ENCODE measurements at places on chromosomes 6 and 20.

DNA sequence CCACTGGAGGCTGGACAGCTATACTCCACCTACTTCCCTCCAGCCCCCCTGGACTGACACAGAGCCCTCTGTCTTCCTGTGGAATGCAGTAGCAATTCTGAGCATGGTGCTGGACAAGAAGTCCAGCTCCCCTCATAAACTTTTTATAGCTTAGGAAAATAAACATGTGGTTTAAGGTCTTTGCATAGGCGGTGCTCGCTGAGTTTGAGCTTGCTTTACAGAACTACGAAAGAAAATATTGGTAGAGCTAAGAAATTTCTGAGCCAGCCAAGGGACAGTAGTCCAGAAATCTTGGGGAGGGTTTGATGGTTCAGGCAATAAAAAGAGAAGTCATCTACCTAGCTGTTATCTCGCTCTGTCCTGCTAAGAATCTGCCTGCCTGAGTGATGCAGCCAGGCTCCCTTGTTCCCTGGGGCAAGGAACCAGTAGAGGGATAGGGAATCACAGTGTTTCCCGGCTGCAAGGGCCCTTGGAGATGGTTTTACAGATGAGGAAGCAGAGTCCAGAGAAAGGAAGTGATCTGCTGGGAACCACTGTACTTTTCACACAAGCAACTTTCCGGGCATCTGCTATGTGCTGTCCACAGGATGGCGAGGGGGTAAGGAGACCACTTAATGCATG is 343.4 kb downstream of the CDC5L start:
- DNase-seq = no peak

- no peak for DNase-seq
Measured at GRCh38 chr6:124655866-124656265, 306.4 kb upstream of the RNF217 start.

DNA sequence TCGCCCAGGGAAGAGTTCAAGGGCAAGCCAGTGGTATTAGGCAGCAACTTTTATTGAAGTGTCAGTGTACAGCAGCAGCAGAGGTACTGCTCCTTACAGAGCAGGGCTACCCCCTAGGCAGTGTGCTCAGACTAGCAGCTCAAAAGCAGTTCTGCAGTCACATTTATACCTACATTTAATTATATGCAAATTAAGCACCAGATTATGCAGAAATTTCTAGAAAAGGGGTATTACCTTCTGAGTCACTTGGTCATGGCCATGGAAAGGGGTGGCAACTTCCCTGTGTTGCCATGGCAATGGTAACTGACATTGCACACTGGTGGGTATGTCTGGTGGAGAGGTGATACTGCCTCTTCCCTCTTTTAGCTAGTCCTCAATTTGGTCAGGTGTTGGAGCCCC is 2.1 kb upstream of the ZKSCAN4 start:
- no peak for DNase-seq

DNA sequence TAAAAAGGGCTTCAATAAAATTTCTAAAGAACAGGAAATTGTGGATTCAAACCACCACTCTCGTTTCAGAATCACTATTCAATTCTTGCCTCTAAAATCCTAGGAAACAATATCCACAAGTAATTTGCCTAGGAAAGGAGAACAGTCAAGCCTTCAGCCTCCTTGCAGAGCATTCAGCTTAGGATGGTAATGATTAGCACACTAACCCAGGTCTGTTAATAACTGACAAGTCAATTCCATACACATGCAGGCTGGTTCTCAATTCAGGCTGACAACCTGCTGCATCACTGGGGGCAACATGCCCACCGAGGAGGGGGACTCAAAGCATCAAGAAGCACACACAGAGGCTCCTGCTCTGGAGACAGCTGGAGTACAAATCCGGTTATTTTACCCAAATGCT is 57.6 kb downstream of the GMDS start:
- no peak for DNase-seq

GRCh38 chr6:829656-830055 is 136.7 kb upstream of the EXOC2 start:
- no peak for DNase-seq

Measured in effector memory CD8-positive, alpha-beta T cell (primary cell).